ENCODE measurements at places on chromosomes 5 and 9.

- DNase-seq = peak; percentile 11
These were observed 38.0 kb downstream of the FOXI1 start for GRCh38 chr5:170143710-170144109.

DNA sequence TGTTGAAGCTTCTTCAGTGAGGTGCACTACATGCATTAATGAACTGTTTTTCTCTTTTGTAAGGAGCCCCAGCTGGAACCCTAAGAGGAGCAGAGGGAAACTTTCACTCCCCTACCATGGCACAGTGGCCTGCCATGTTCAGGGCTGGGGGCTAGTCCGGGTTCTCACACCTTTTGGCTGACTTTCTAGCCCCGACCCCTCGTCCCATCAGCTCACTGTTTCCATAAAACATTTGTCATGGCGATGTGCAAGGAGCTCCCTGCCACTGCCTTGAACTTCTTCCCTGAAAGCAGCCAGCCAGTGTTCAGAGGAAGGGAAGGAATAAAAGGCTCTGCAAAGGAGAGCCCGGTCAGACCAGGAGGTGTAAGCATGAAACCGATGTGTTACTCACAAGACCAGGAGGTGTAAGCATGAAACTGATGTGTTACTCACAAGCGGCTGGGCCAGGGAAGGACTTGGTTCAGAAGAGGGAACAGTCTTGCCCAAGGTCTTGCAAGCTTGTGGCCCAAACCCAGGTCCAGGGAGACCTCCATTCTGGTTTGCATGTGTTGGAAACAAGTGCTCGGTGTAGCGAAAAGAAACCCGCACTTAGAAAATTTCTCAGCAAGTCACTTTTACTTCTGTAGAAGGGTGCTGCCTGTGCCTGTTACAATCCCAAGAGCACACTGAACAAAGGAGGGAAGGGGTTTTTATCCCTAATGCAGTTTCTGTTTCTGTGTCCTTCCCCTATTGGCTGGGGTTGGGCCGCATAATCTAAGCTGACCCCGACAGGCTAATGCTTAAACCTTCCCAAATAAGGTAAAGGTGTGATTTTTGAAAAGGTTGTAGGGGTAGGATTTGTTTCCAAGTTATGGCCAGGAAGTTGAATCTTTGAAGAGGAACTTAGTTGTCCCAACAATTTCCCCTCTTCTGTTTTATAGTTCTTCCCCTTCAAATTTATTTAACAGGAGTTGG is 3.4 kb upstream of the ABO start:
- DNase-seq = no peak

GRCh38 chr9:73239570-73240265 is 88.1 kb downstream of the ANXA1 start:
- DNase-seq = no peak

GRCh38 chr5:989961-990530 is 18.6 kb upstream of the NKD2 start:
- DNase-seq = peak; percentile 54

DNA sequence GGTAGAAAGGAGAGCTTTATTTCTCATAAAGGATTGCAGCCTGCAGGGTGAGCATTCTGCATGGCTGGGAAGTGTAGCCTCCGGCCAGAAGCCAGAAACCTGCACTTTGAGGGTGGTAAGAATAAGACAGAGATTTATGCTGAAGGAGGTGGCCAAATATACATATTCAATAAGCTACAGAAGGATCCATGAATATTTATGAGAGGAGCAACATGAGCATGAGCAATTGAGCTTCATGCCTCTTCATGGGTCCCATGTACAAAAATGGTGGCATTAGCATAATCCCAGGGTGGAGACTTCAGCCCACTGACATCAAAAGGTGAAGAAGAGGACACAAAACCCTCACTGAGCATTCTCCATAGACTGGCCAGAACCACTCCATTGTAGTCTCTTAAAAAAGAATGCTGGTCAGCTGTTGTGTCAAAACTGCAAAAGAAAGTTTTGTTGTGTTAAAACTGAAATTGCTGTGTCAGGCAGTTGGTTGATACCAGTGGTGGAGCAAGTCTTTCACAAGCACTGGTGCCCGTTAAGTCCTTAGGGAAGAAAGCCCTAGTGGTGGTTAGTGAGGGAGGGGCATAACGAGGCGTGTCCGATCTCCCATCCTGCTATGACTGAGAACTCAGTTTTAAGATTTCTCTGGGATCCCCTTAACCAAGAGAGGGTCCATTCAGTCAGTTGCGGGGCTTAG is 160.8 kb upstream of the MAP1B start:
- no peak for DNase-seq

- no peak for DNase-seq
These were observed 10.3 kb downstream of the GOLPH3 start for GRCh38 chr5:32163785-32164184.

DNA sequence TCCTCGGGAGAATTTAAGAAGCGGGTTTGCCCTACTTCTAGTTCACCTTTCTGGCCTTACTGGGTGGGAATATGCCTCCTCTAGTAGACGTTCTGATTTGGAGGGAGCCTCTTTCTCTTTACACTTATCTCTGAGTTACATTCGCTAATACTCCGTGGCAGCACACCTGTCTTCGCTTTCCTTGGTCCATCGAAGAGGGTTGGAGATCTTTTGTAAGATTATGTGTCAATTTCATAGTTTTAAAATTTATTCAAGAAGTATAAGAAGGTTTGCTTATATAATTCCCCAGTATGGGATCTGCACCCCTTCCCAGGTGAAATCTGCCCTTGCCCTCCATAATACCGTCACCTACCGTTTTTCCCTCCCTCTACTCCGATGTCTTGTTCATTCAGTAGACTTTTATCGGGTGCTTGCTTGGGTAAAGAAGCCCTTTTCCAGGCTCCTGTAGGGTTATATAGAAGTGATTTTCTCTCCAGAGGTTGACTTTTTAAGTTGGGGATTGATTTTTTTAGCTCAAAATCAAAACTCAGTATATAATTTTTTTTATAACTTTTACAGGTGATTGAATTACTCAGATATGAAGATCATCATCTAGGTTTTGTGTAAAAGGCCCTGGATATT is 1.1 kb downstream of the GPBP1 start:
- no peak for DNase-seq

DNA sequence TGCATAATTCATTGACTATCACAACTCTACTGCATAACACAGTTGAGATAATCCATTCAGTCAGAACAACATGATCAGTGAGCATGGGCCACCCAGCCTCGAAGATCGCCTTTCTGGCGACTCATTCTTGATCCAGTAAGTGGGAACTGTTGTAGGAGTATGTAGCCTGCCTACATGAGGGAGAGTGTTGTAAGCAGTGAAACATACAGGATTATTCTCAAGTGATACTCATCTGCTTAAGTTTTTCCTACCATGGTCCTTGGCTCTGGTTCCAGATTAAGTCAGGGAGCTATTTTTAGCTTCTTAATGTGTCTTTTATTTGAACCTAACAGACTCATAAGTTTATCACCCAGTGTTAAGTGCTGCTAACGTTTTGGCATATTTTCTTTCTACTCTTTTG is 44.0 kb downstream of the TNPO1 start:
- no peak for DNase-seq

GRCh38 chr9:70110194-70111041 is 66.8 kb downstream of the MAMDC2 start:
- DNase-seq = no peak
